Nucleus accumbens (tissue), 56 donors: ENCODE measurements at places on chromosomes 5 and 9.

DNA sequence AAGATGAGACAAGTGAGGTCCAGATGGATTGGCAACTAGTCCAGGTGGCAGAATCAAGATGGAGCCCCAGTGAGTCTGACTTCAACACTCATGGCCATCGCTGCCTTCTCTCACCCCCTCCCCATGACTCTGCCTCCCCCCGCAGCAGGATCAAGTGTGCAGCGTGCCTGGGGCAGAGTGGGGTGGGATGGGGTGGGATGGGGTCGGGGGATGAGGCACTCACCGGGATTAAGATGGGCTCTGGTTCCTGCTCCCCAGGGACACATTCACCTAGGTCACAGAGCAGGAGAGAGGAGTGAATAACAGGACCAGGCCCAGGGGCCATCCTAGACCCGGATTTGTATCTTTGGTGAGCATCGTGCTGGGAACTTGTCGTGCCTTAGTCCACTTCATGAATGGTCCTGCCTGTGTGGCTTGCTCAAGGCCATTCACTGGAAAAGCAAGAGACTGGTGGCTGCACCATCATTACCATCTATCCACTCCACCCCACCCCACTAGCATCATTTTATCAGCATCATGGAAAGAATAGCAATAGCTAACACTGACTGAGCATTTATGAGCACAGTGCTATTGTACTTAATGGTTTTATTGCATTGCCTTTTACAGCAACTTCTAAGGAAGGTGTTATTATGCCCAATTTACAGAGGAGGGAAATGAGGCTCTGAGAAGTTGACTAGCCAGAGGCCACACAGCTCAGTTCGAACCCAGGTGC is 8.5 kb downstream of the AMBP start:
- no peak for DNase-seq

- no peak for DNase-seq
Measured at GRCh38 chr5:156798201-156798600, 51.9 kb upstream of the PPP1R2B start.

DNA sequence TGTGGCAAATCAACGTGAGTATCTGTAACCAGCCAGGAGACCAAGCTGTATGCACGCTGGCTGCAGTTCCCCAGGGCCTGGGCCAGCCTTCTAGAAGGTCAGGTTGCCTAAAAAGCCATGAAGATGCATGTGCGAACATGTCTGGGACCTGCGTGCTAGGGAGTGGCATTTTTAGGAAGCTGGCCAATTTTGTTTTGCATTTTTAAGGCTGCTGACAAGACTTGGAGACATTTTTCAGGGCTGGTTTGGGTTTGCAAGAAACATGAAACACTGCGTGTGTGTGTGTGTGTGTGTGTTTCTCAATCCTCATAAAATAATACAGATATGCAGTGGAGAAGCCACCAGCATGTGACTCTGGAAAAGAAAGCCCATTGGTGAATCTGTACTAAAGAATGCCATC is 5.1 kb downstream of the TGFBI start:
- no peak for DNase-seq

DNA sequence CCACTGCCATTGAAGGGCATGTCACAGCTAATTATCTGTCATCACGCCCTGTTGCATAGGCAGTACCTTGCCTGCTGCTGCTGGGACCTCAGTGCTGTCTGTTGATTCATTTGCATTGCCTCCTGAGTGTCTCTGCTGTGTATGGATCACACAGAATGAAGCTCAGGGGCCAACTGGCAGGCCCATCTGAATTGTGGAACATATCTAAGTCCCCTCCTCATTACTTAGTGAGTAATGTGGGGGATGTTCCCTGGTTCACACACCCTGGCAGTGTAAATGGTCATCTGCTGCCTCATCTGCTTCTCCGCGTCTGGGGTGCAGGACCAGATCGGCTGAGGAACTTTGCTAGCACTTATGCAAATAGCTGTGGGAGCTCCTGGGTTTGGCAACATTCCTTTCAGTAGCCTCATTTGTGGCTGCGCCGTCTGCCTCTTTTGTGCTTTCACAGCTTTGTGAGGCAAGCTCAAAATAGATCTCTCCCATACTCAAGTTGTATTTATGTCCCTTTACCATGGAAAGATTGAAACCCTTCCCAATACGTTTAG is 25.4 kb downstream of the TYRP1 start:
- no peak for DNase-seq

DNA sequence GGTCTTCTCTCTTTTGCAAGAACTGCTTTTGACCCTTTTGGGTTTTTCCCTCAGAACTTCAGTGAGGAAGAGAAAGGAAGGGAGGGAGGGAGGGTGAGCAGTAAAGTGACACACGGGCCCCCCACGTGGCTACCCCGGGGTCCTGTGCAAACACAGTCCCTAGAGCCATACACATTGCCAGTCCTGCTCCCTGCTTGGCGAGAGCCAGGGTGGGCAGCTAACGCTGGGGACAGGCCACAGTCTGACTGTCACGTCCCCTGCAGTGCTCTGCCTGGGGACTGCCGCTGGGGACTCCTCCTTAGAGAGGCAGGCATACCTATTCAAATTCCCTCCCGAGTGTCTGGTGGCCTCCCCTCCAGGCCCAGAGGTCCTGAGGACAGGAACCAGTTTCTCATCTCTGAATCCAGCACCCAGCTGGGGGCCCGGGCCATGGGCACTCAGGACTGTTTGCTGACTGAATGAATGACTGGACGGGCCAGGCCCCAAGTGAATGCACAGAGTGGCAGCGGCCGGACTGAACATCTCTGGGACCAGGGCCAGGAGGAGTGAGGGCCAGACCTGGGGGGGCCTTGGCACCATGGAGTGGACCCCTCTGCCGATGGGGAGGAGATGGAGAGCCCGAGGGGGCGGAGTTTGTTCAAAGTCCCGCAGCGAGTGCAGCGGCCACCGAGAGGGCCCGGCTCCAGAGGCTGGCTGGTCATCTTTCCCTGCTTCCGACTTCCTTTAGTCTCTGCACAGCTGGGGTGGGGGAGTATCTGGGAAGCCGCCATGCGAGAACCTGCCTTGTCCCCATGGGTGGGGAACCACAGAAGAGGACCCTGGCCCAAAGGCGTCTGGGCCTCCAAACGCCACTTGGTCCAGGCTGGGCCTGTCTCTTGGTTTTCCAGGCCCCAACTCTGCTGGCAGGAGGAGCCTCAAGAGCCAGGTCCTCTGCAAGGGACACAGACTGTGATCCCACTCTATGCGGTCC is 5.8 kb downstream of the CCDC187 start:
- no peak for DNase-seq

- DNase-seq = no peak
Measured at GRCh38 chr9:128416432-128417019, 4.1 kb upstream of the CERCAM start.

DNA sequence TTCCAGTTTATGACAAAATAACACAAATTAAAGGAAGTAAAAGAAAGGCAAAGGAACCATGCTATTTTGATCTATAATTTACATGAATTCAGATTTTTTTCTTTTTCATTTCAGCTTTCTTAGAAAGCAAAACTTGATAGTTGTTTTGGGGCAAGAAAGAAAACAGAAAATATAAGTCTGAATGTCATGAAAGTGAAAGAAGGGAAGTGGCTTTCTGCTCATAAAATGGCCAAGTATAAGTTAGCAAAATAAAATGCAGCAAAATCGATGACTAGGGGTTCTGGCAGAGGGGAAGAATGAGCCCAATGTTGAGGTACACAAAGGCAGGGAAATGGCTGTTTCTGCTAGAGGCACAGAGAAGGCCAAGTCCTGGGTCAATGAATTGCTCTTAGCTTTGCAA is 3.0 kb upstream of the IFNW1 start:
- no peak for DNase-seq
